Mesendoderm (in vitro differentiated cells): ENCODE measurements at places on chromosomes 7 and 10.

GRCh38 chr7:46393142-46393541 is 472.1 kb upstream of the IGFBP3 start:
- DNase-seq: no peak

GRCh38 chr7:106075937-106076336 is 36.2 kb downstream of the SYPL1 start:
- no peak for DNase-seq

- peak; percentile 63 for DNase-seq
Observed at GRCh38 chr7:104096683-104097082, 107.2 kb upstream of the RELN start.

DNA sequence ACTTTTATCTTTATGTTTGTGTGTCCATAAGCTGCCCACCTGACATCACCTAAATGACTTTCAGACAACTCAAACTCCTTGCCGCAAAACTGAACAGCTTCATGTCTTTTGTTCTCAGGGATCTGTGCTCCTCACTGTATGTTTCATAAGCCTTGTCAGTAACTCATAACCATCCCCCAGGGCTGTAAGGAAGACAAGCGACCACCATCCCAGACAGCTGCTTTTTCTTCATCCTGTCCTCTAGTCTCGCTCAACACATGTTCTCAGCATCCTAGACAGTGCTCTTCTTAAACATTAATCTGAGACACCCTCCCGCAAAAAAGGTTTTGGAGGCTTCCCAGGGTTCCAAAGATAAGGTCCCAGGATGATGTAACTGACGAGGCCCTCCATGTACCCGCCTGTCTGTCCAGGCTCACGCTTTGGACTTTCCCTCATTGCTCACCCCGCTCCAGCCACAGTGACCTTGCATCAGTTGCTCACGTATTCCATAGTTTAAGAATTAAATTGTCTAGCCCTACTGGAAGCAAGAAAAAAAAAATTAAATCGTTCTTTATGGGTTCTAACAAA is 69.8 kb downstream of the MAP3K8 start:
- no peak for DNase-seq

GRCh38 chr10:71547876-71548846 is 151.4 kb downstream of the CDH23 start:
- peak; percentile 56 for DNase-seq

DNA sequence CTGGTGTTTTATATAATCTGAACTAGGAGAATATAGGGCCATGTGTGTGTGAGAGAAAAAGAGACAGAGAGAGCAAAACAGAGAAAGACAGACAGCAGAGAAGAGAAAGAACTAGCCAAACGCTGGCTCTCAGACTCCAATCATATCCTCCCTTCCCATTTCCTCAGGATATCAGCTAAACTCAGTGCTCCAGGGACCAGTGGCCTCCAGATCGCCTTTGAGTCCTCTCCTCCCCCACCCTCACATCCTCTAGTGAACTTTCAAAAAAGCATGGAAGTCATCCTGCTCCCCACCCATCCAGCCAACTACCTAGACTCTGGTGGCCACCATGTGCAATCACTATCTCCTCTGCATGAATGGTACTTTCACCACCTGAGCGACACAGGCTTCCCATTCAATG is 386.1 kb upstream of the NPVF start:
- DNase-seq: no peak

GRCh38 chr7:50533866-50534265 is 31.3 kb downstream of the DDC start:
- DNase-seq: no peak

DNA sequence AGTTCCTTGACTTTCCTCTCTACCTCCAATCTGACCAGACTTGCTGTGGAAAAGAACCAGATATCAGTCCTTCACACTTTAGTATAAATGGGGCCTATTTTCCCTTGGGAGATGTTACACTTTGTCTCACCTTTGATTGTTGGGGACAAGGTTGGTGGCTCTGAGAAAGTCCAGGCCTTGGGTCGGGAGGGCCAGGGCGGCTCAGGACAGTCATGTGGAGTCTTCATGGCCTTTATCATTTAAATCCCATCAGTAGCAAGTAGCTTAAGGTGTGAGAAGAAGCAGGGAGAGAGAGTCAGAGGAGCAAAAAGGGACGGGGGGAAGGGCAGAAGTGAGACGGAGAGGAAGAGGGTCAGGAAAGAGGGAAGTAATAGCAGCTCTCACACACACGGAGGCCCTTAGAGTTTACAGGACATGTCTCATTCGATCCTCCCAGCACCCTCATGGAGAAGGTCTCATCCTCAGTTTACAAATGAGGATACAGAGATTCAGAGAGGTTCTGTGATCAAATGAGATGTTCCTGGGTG is 40.5 kb downstream of the TBATA start:
- DNase-seq: peak; percentile 37

DNA sequence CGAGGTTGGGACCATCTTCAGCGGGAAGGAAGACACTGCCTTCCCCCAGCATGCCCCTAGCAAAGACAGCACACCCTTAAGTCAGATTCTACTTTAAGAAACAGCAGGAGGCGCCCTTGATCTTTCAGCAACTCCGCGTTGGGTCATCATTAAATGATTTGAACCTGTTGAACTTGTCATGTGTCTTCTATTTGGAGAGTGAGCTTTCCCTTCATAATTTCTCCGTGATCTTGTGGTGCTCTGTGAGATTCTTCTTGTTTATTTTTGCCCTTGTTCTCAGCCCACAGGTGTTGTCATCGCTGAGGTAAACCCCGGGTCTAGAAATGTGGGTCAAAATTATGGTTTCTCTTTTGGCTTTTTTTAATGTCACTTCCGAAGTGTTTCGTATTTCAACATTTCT is 49.5 kb upstream of the PITRM1 start:
- DNase-seq: peak; percentile 74

DNA sequence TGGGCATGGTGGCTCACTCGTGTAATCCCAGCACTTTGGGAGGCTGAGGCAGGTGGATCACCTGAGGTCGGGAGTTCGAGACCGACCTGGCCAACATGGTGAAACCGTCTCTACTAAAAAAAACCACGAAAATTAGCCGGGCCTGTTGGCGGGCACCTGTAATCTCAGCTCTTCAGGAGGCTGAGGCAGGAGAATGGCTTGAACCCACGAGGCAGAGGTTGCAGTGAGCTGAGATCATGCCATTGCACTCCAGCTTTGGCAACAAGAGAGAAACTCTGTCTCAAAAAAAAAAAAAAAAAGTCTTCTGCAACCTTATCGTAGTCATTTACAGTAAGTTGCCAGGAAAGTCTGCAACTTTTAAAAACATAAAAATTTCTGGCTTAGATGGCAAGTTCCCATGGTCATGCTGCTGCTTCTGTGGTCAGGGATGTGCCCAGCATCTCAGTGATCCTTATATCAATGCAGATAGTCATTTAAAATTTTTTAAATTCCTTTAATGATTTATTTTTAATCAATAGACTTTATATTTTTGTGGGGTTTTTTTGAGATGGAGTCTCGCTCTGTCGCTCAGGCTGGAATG is 15.6 kb downstream of the SUFU start:
- DNase-seq: no peak

DNA sequence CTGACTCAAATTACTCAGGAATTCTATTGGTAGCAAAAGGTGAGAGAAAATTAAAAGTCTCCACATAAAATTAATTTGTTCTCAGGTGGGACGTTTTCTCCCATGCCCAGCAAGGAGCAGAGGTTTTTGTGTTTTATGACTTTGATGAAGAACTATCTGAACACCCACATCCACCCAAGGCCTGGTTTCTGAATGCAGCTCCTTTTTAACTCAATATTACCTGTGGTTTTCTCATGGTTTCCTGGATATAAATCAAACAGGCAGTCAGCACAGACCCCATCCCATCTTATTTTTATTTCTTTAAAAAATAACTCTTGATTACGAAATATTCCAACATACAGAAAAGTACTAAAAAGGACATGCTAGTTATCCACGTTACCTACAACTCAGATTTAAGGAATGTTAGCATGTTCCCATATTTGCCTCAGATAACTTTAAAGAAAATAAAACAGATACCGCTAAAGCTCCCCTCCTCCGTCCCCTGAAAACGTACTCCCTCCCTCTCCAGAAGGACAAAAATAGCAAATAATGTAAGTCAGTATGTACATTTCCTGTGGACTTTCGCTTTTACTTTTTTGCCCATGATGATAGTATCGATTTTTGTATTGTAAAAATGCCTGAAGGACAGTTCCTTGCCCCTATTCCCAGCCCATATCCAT is 43.4 kb downstream of the GLI3 start:
- no peak for DNase-seq

DNA sequence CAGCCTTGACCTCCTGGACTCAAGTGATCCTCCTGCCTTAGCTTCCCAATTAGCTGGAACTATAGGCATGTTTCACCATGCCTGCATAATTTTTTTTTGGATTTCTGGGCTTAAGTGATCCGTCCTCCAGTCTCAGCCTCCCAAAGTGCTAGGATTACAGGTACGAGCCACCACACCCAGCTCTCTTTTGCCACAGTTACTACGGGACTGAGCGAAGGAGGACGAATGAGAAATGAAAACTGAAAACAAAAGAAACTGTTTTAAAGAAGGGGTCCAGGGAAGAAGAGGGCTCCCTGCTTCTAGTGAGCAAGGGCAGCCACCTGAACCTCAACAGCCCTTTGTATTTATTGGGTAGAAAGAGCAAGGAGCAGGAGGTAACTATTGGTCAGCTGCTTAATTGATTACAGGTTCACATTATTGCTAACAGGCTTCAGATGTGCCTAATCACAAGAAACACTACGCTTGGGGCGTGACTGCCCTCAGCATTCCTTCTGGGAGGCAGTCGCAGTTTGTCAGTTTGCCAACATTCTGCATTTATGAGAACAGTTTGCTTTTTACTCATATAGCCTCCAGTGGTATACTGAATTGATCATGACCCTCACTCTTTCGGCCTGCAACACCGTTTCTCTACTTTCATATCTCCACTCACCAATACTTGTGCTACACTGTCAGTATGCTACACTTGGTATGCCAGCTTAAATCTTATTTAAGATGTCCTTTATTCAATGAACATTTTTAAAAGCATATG is 676.8 kb downstream of the DNAJB9 start:
- no peak for DNase-seq

GRCh38 chr7:84196084-84196503 is 1.5 kb upstream of the SEMA3A start:
- peak; percentile 77 for DNase-seq

DNA sequence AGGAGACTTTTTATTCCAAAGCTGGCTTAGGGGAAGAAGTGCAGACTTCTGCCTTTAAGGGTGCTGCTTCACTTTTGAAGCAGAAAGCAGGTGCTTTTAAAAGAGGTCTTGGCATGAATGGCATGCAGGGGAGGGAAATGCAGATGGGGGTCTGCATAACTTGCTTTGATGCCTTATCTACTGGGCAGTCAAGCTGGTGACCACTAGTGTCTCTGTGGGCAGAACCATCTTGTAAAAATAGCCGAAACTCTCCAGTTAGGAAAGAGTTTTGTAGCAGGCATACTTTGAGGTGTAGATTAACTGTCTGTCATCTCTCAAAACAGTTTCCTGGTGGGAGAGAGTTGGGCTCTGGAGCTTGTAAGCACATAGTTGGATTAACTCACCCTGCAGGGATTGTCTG is 9.9 kb upstream of the CTNNA3 start:
- peak; percentile 22 for DNase-seq

DNA sequence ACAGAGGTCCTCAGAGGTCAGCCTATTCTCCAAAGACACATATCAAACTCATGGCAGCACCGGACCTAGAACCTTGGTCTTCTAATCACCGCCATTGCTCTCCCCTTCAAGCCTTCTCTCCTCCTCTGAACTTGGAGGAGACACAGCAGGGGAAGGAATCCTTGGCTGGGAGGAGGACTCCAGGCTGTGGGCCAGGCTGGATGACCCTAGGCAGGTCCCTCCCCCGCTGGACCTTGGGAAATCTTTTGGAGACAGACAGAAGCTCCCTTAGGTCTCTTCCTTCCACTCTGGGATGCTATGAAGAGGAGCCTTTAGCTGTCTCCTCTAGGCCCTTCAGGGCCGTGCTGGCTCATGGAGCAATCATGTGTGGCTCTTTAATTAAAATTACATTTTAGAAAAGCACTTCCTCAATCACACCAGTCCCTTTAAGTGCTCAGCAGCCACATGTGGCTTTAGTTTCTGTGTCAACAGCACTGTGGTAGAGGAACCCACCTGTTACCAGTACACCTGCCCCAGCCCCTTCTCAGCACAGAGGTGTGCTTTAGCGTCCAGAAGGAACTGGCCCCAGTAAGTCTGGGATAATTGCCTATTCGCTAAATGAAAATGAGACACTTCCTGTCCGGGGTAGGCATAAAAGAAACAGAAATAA is 238.2 kb downstream of the CELF2 start:
- DNase-seq: no peak

DNA sequence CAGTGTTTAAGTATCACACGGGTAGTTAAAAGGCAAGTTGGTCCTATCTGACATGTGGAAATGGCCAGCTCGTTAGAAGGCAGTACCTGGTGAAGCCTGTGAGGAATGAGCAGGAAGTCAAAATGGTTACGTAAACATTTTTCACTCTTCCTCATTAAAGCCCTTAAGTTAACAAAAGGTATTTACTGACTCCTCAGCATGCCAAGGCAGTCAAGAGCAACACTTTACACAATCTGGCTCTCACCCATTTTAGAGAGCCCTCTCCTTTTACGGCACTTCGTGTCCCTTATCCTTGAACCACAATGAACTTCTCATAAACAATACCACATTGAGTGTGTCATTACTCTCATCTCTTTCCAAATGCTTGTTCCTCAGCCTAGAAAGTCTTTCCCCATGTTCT is 11.0 kb upstream of the RSBN1L start:
- DNase-seq: peak; percentile 77
